ENCODE measurements at places on chromosomes 16 and 17. TPM values are rescaled to one million over a fixed set of nuclear protein-coding genes. Genes with fewer than 3 reads are reported as not detected.

The EXOC3L1 gene
- total RNA-seq = 57.7 TPM

The ZNF629 gene
- 6.1 TPM for total RNA-seq

The CD300LB gene
- not detected for total RNA-seq

The HS3ST3B1 gene
- 2.8 TPM for total RNA-seq

The ICAM2 gene
- 220 TPM for total RNA-seq

The MFSD6L gene
- not detected for total RNA-seq

The TBC1D28 gene
- not detected for total RNA-seq

The KRT24 gene
- not detected for total RNA-seq
